ENCODE measurements at places on chromosomes 5 and 9. TPM values are rescaled to one million over a fixed set of nuclear protein-coding genes. Genes with fewer than 3 reads are reported as not detected.

DNA sequence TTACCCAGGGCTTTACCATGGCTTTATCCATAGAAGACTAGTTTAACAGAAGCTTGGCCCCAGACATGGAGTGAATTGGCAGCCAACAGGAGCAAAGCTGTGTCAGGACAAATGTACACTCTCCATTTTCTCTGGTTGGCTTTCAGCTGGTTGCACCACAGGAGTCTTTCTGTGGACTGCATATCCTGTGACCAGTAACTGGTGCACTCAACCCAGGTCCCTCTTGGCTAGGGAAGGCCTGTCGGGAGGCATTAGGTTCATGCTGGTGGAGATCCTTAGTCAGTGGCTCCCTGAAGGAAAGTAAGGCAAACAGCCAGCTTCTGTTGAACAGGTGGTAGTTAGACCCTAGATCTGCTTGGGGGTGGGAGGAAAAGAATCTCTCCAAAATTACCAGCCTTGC is 146.9 kb upstream of the TLX3 start:
- no peaks in the 10 kb centered on the region for H3K4me1 ChIP-seq
- H3K4me3 ChIP-seq: no peak overlapping the region
- H3K27me3 ChIP-seq: peaks cover 6% of the 10 kb centered on the region

Gene GPRIN1
- 18.9 TPM for total RNA-seq

DNA sequence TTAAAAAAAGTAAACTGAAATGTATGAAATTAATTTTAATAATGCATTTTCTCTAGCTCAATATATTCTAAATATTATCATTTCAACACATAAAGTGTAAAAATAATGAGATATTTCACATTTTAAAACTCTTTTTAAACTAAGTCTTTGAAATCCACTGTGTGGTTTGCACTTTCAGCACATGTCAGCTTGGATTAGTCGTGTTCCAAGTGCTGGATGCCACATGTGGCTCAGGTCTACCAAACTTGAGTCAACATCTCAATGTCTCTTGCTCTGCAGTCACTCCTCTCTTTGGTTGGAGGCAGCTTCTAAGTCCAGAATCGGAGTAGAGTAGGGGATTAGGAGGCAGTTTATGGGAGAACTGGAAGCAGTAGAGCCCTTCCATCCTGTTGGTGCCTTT is 173.7 kb upstream of the ANKRD55 start:
- no peak overlapping the region for H3K4me3 ChIP-seq
- H3K27ac ChIP-seq: no peak overlapping the region
- H3K4me1 ChIP-seq: no peaks in the 10 kb centered on the region
- H3K36me3 ChIP-seq: no peaks in the 10 kb centered on the region
- DNase-seq: no peak

Gene DNLZ
- total RNA-seq: 26.5 TPM

GRCh38 chr9:89634995-89635742 is 30.4 kb downstream of the GADD45G start:
- no peak overlapping the region for H3K27ac ChIP-seq
- H3K4me1 ChIP-seq: no peaks in the 10 kb centered on the region
- no peaks in the 10 kb centered on the region for H3K27me3 ChIP-seq
- no peak overlapping the region for H3K4me3 ChIP-seq

- DNase-seq: no peak
- H3K4me3 ChIP-seq: peak overlapping the region; percentile 96
- H3K27ac ChIP-seq: peak overlapping the region; percentile 84
- peaks cover 7% of the 10 kb centered on the region for H3K4me1 ChIP-seq
- H3K27me3 ChIP-seq: no peaks in the 10 kb centered on the region
Measured at GRCh38 chr5:94618029-94618492, 343 bp downstream of the KIAA0825 start.

DNA sequence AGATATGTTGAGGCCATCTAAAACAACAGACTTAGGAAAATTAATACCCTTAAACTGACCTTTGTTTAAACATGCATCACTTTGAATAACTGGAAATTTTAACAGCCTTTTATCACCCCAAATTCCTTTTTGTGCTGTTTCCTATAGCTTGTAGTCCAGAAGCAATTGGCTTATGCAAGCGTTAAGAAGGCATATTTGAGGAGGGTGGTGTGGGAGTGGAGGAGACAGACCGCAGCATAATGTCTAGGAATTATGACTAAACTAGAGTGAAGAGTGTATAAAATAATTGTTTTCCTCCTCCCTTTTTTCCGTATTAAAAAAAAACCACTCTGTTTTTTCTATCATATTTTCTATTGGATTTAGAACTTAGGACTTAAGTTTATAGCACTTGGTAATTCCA is 51.8 kb upstream of the MPDZ start:
- no peaks in the 10 kb centered on the region for H3K4me1 ChIP-seq
- no peaks in the 10 kb centered on the region for H3K36me3 ChIP-seq
- no peak overlapping the region for H3K4me3 ChIP-seq
- no peaks in the 10 kb centered on the region for H3K27me3 ChIP-seq
- DNase-seq: no peak

DNA sequence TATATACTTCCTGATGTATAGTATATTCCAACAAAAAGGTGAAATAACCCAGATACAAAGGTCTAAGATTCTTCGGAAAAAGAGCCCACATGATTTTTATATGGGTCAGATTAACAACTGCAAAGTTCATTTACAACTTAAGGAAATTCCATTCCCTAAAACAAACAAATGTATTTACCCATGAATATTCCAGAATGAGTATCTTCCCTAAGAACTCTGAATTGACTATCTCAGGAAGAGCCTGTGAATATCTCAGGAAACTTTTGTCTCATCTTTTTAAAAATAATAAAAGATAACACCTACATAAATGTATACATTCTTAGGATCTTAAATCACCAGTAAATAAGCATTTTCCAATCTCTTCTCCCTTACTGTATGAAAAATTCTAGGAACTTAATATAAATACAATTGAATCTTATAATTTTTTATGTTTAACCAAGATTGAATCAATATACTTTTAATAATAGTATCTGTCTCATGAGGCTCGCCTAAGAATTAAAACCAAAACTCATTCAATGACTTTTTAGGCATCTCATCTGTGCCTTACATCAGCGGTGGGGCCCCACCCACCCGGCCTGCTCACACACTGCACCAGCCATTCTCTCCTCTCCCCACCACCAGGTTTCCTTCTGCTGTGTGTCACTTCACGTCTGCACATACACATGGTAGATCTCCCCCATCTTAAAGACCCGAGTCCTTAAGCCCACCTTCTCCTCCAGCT is 78.1 kb downstream of the RAPGEF1 start:
- H3K4me3 ChIP-seq: no peak overlapping the region
- no peaks in the 10 kb centered on the region for H3K27me3 ChIP-seq

DNA sequence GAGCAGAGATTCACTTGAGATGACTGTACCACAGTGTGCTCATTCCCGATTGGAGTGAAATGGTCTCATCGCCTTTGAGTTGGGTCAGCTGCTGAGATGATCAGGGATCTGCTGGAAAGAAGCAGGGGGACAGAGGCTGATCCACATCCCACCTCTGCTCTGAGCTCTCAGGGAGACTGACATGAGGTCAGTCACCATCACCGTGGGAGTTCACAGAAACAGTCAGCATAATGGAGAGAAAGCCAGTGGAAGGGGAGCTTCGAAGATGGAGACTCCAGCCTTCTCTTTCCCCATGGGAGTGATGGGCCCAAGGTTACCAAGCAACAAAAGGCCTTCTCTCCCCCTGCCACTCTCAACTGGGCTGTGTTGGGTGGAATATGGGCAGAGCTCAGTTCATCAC is 276.4 kb downstream of the CDK5RAP2 start:
- no peak for DNase-seq
- H3K4me3 ChIP-seq: no peak overlapping the region
- H3K36me3 ChIP-seq: no peaks in the 10 kb centered on the region
- H3K4me1 ChIP-seq: no peaks in the 10 kb centered on the region

Gene CKMT2
- not detected for total RNA-seq

- no peak overlapping the region for H3K4me3 ChIP-seq
- DNase-seq: no peak
- H3K27me3 ChIP-seq: no peaks in the 10 kb centered on the region
- no peaks in the 10 kb centered on the region for H3K4me1 ChIP-seq
- H3K27ac ChIP-seq: no peak overlapping the region
- no peaks in the 10 kb centered on the region for H3K36me3 ChIP-seq
Measured at GRCh38 chr5:109705596-109705995, 15.9 kb downstream of the MAN2A1 start.

Gene PGGT1B
- total RNA-seq: 37.7 TPM

Gene FLT4
- total RNA-seq: 0.44 TPM

Gene PLPP6
- total RNA-seq: 1.8 TPM

DNA sequence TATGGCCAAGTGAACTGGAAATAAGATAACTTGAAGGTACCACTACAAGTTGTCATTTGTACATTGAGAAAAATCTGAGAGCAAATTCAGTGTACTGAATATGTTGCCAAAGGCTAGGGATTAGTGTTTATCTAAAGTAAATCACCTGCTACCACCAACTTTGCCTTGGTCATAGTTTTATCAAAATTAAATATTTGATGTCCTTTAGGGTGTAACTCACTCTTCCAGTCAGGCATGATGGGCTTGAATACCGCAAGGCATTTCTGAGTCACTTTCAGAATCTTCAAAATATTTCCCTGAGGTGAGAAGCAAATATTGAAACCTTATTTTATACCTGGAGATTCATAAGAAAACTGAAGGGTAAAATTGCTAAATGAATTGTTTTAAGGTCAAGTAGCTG is 1338.6 kb upstream of the ACO1 start:
- no peak overlapping the region for H3K27ac ChIP-seq
- no peak overlapping the region for H3K4me3 ChIP-seq
- no peaks in the 10 kb centered on the region for H3K27me3 ChIP-seq
- DNase-seq: no peak
- H3K4me1 ChIP-seq: no peaks in the 10 kb centered on the region
- no peaks in the 10 kb centered on the region for H3K36me3 ChIP-seq

GRCh38 chr5:170095646-170096045 is 10.1 kb upstream of the FOXI1 start:
- H3K27me3 ChIP-seq: no peaks in the 10 kb centered on the region
- no peak for DNase-seq
- H3K4me1 ChIP-seq: peaks cover 11% of the 10 kb centered on the region

DNA sequence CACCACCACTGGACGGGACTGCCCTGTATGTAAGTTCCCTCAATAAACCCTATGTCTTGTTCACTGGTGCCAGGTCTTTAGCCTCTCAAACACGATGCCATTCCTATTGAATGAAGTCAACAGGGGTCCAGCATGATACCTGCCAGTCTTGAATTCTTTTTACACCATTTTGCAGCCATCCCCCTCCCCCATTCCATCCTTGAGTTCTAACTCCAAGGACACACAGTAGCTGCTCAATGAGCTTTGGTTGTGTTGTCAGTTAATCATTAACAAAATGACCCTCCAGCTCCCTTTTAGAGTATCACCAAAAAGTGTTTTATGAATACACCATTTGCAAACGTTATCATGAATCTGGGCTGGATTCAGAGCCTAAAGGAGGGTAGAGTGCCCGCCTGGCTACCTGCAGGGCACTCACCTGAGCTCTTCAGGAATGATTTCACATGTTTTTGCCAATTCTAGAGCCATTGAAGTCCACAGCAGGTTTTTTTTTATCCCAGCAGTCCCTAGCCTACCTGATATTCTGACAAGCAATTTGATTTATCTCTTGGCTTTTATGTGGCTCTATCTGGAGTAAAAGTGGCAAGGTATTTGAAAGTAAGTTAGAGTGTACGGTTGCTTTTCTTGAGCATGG is 271.8 kb downstream of the SMARCA2 start:
- H3K27me3 ChIP-seq: no peaks in the 10 kb centered on the region
- H3K4me1 ChIP-seq: no peaks in the 10 kb centered on the region
- H3K36me3 ChIP-seq: no peaks in the 10 kb centered on the region
- H3K27ac ChIP-seq: no peak overlapping the region
- no peak for DNase-seq
